ENCODE measurements at places on chromosomes 2 and 18.

DNA sequence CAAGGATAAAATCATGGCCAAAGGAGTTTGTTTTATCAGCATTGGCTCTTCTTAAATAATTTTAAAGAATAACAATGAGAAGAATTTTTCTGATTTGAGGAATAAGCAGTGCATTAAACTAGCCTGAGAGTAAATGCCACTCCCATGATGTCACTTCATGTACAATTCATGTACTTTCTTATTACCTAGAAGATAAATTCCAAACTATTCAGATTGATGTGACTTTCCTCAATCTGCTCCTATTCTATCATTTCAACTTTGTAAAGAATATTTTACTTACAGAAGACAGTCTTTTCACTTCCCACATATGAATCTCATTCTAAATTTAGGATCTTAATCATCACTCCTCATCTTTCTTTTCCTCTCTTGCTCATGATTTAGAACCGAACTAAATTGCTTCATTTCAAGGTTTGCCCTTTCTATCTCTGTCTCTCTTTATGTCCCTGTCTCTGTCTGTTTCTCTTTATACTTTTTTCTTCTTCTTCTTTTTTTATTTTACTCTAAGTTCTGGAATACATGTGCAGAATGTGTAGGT lies 1142.0 kb upstream of the PIK3C3 start:
- no peak for DNase-seq

GRCh38 chr2:96773922-96774321 lies 13.2 kb downstream of the CNNM4 start:
- no peak for DNase-seq

- no peak for DNase-seq
Measured at GRCh38 chr2:241517297-241517696, 8.9 kb upstream of the STK25 start.

DNA sequence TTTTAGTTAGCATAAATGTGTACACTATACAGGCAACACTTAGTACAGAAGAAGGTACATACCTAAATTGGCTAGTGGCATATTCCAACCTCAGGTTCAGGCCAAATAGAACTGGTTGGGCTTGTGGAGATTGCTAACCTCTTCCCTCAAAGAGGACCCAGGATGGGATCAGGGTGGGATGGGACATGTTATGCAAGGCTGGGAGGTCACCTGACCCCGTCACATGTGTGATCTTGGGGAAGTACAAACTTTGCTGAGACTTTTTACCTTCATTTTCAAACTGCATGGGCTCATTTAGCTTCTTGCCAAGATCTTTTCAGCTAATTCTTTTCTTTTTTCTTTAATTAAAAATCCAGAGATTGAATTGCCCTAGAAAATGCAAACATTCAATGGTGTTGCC lies 36.9 kb downstream of the TMEM17 start:
- no peak for DNase-seq

- DNase-seq = no peak
Measured at GRCh38 chr2:11903085-11903606, 156.7 kb downstream of the LPIN1 start.

DNA sequence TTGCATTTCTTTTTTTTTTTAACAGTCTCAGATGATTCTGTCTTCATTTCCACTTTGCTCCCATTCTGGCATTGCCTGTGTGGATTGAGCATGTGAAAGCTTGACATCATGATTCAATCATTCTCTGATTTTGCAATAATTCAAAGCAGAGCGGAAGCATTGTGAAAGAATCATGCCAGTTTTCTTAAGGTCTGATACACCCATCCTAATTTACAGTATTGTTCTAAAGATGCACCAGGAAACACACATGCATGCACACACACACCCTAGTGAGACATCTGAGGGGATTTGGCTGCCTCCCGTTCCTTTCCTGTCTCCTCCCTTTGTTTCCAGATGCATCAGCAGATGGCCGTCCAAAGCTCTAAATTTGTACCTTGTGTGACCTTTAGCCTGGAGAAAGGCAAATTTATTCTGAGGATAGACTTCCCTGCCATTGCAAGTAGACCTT lies 97.3 kb downstream of the FMNL2 start:
- no peak for DNase-seq

- DNase-seq = no peak
Measured at GRCh38 chr2:74756356-74756890, 77.5 kb upstream of the HK2 start.

GRCh38 chr2:28367667-28368356 lies 24.8 kb upstream of the FOSL2 start:
- no peak for DNase-seq

GRCh38 chr2:236319036-236319435 lies 54.8 kb upstream of the ASB18 start:
- peak; percentile 5 for DNase-seq

- DNase-seq = no peak
Measured at GRCh38 chr18:49381267-49381845, 79.1 kb downstream of the DYM start.

- DNase-seq = peak; percentile 91
Measured at GRCh38 chr2:169824373-169825333, at the start of gene METTL5. TSS of gene METTL5 (minus strand) at chr2:169824905. CDS start at chr2:169824597, 308 bp downstream.

DNA sequence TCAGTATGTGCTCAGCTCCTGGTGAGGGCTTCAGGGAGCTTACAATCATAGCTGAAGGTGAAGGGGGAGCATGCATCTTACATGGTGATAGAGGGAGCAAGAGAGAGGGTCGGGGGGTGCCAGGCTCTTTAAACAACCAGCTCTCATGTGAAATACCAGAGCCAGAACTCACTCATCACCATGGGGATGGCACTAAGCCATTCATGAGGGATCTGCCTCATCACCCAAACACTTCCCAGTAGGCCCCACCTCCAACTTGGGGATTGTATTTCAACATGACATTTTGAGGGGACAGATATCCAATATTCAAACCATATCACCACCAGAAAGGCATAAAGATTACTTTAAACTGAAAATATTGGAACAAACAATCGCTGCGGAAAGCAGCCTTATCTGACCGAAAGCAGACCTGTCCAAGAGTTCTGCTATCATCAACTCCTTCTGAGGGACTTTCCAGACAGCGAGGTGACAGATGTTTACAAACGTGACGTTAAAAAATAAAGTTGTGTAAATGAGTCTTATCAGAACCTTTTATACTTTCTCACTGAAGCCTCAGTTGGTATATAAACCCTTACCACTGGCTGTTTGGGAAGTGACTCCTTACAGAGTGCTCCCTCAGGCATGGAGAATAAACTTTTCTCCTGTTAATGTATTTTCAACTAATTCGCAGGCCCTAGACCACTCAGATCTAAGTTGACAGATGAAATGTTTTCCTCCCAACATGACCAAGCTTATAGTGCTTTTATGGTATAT lies 35.5 kb upstream of the PTH2R start:
- DNase-seq = no peak

GRCh38 chr2:46351750-46352138 lies 54.5 kb downstream of the EPAS1 start:
- no peak for DNase-seq

DNA sequence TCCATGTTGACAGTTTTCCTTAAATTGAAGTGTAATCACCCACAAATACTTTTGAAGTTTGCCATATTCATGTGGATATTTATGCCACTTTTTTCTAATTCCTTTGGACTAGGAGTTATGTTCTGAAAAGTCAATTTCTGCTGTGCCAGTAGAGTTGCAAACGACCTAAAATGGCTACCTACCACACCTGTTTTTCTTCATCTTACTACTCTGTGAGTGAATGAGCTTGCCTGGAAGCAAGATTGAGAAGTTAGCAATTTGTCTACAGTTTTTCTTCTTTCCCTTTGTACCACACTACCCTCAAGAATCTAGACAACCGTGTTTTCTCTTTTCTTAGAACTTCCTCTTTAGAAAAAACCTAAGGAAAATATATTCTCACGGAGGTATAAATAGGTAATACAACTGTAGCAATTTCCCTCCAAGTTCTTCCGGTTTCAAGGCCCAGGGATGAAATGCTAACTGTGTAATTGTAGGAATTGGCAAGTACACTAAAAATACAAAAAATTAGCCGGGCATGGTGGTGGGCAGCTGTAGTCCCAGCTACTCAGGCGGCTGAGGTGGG lies 7.3 kb upstream of the SLC39A10 start:
- DNase-seq = no peak

DNA sequence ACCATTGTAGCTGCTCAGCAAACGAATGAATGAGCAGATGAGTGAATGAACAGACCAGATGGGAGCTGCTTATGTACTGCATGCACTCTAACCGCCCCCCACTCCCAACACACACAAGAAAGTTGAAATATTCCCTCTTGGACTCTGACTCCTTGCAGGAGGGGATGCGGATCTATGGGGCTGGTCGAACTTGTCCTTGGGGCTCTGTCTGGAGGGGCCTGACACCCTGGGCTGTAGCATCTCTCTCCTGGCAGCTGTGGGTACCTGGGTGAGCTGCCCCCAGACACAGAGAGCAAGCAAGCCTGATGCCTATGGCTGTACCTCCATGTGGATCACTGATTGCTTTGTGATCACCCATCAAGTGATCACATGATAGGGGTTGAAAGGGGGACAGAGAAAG lies 192.4 kb upstream of the SMAD2 start:
- DNase-seq = no peak

DNA sequence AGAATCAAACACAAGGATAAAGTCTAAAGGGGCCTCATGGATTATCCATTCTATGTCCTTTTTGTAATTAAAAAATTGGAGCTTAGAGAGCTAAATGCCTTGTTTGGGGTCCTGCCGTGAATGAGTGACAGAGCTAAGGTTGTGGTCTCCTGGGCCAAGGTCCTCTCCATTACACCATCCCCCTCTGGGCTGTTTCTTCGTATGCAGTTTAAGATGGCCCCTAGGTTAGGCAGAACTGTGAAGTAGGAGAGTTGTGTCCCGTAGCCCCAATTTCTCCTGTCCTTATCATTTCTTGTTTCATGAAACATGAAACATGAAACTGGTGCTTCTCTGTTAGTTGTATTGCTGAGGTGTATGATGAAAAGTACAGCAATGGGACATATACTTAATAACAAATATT lies 32.9 kb downstream of the CRIM1 start:
- DNase-seq = no peak

DNA sequence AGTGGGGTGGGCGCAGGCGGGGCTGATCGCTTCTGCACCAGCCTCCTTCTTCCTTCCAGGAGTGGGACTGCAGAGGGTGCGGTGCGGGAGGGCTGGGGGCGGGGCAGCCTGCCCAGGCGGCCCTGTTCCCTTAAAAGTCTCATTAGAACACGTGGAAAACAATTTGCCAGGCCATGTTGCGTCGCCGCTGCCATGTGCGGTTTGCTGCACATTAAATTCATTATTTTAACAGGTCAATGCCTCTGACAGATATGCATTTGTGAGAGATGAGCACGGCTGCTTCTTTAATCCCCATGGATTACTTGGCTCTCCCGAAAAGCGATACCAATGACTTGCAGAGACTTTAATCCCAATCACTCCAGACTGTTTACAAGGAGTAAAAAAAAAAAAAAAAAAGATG lies 139.0 kb downstream of the CELF4 start:
- no peak for DNase-seq

DNA sequence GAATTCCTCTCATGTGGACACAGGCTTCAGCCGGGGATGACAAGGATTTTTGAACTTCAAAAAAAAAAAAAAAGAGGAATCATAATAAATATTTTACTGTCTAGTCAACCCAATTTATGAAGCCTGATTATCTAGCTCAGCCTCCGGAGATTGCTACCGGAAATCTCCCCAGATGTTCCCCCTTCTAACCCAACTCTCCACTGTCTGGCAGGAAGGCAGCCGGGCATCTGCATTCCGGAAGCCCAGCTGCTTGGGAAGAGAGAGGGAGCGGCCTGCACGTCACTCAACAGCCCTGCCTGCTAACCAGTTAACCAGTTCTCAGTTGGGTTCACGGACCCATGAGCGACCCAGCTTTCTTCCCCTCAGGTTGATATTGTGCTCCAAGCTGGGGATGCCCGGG lies 87.2 kb upstream of the POU3F3 start:
- DNase-seq = no peak

DNA sequence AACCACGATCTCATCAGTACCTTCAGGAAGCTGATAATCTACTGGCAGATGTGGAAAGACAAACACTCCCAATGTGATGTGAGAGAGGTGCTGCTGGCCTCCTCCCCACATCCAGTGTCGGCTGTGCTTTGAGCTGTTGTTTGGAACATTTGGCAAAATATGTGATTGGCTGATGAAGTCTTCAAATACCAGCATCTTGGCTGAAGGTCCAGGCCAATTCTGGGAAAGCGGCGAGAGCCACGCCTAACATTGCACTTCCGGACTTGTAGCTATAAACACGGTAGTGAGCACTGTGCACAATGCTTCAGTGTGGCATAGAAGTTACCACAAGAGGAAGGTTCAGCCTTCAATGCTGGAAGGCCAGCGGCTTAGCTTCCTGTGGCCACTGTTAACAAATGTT lies 198.8 kb downstream of the DCDC2C start:
- DNase-seq = no peak

- DNase-seq = no peak
Measured at GRCh38 chr2:242029422-242030225, 160.1 kb downstream of the RTP5 start.

- DNase-seq = no peak
Measured at GRCh38 chr2:216047397-216047796, 34.0 kb upstream of the MREG start.

DNA sequence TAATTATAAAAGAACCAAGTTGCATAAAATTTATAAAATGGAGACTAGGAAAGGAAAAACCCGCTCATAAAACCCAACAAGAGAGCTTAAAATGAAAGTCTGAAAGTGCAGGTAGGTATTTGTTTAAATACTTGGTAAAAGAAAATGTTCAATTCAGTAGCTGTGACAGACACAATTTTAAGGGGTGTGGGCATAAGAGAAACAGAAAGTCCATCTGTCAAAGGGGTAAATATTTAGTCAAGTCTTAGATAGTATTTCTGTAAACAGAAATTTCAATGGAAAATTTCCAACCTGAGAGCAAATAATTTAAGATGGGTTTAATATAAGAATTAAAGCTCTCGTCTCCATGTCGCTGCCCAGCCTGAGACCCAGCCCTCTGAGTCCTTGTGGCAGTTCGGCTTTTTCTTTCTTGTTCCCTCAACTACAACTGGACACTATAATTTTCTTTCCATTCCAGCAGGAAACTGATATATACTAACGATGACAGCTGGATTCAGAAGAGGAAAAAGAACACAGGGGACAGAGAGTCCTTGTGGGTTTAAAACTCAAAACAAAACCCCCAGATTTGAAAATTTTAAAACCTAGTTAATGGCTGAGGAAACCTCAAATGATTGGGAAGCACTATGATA lies 88.0 kb upstream of the ZFP36L2 start:
- DNase-seq = no peak

GRCh38 chr18:44747157-44747556 lies 66.5 kb downstream of the SETBP1 start:
- DNase-seq = no peak

DNA sequence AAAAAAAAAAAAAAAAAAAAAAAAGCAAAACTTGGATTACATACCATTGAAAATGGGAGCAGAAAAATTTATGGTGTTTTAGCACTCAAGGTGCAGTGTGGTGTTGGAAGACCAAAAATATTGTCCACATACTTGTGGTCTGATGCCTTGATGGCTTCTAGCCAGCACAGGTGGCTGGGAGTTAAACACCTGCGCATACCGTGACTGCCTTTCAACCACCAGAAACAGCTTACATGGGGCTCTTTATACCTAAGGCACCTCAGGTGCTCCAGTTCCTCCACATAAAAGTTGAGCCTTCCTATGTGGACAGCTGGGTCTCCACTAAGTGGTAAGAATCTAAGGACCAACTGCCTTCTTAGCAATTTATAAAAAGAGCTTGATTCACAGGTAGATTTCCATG lies 802.6 kb upstream of the CELF4 start:
- DNase-seq = no peak
